Activated CD4-positive, alpha-beta T cell treated with anti-CD3 and anti-CD28 coated beads, Interleukin-2, amount 10 ng/mL, durations not matched to agents 7 days and 5 days (primary cell): ENCODE measurements at places on chromosomes 3 and 15. TPM values are rescaled to one million over a fixed set of nuclear protein-coding genes. Genes with fewer than 3 reads are reported as not detected.

The TIMMDC1 gene
- total RNA-seq, result 67.1 TPM

The CTDSPL2 gene
- total RNA-seq, result 88.2 TPM

DNA sequence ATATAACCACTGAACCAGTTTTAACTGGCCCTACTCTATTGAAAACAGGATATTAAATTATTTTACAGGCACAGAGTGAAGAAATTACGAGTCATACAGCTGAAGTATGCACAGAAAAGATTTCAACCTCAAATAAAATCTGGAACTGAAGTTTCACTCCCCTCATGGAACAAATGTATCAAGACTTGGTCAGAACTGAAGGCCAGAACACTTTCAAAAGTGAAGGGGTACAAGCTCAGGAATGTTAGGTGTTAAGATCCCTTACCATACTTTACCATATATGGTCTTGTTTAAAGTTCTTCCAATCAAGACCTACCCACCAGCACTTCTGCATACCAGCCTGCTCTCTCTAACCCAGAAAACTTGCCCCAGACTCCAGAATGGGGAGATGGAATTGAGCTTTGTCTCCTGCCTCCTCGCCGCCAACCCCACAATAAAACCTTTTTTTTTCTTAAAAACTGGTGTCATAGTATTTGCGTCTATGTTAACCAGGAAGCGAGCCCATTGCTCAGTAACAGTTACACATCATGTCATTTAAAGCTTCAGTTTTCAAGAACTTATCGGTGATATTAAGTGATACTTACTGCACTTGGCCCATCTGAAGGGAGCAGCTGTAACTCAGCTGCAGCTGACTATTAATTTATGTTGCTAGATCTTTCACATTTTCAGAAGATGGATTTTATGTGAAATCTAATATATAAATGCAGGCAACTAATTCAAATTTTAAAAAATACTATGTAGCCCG is 59.9 kb downstream of the OXSM start:
- no peak for DNase-seq

DNA sequence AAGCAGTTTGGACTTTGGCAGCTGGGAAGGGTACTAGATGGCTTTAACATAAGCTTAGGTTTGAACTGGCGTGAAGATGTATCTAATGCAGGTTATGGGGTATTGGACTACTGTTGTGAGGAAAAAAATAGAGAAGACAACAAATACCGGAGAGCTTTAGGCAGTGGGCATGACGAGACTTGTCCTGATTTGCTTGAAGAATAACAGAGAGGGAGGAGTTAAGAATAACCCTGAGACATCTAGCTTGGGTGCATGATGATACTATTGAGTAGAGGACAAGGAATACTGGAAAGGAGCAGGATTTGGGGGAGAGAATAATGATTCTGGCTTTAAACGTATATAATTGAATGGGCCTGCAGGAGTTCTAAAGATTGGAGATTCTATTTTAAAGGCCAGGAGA is 249.5 kb upstream of the AZI2 start:
- no peak for DNase-seq

DNA sequence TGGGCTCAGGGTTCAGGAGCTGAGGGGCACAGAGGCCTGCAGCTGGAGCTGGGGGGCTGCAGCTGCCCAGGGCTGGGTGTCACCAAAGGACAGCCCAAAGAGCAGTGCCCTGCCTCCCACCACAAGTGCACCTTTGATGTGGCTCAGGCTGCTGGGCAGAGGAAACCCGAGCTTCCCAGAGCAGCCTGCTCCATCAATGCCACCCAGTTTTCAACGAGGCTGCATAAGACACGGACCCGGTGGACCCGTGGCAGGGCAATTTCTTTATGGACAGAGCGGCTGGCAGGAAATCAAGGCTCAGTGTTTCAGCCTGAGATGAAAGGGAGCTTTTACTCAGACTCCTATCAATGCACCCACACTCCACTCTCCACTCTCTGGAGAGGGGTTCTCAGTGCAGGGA is 18.7 kb downstream of the SEMA5B start:
- no peak for DNase-seq

DNA sequence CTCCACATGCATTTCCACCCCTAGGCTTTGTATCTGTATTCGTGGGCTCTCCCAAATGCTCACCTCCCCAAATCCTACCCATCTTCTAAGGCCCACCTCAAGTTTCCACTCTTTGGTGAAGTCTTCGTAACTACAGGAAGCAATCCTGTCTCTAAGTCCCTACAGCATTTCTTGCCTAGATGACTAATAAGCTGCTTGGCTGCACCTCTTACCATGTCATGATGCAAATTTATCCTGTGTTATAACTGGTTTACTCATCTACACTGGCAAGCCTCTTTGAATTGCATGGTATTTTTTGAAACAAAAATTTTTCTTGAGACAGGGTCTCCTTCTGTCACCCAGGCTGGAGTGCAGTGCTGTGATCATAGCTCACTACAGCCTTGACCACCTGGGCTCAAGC is 73.3 kb downstream of the SETMAR start:
- DNase-seq, result no peak

GRCh38 chr3:171461525-171461917 is 1.3 kb upstream of the TNIK start:
- DNase-seq, result no peak

DNA sequence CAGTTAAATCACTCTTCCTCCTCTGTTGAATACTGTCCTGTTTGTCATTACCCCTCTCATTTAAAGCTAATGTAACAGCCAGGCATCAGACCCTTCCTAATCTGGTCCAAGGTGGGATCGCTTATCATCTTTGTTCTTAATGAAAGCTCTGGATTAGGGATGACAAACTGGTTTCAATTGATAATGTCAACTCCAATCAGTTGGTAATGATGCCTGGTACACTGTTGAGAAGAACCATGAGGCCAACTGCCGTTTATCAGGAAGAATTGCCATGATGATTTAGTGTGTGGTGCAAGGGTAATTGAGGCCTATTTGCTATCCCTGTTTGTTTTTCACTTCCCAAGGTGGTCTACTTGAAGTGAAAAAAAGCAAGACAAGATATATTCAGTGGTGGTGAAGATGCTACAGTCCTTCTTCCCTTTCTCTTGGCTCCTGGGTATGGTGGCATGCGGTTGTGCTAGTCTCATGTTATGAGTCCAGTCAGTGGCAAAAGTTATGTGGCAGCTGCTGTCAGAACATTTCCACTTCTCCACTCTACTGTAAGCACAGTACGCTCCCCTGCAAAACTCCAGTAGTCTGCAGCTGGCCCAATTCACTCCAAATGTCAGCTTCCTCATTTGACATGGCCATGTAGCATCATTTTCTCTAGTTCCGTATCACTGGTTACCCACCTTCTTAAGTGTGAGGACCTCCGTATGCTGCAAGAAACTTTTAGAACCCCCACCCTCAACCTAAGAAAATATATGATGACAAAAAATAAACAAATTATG is 72.5 kb downstream of the MORC1 start:
- DNase-seq, result no peak

The SI gene
- total RNA-seq, result not detected

DNA sequence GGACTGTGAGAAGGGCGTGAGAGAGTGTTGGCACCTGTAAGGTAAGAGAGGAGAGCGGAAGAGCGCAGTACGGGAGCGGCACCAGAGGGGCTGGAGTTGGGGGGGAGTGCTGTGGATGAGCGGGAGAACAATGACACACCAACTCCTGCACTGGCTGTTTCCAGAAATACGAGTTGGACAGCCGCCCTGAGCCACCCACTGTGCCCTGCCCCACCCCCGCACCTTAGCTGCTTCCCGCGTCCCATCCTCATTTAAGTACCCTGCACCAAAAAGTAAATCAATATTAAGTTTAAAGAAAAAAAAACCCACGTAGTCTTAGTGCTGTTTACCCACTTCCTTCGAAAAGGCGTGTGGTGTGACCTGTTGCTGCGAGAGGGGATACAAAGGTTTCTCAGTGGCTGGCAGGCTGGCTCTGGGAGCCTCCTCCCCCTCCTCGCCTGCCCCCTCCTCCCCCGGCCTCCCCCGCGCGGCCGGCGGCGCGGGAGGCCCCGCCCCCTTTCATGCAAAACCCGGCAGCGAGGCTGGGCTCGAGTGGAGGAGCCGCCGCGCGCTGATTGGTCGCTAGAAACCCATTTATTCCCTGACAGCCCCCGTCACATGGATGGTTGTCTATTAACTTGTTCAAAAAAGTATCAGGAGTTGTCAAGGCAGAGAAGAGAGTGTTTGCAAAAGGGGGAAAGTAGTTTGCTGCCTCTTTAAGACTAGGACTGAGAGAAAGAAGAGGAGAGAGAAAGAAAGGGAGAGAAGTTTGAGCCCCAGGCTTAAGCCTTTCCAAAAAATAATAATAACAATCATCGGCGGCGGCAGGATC is at the start of gene SOX2:
Gene SOX2, plus strand, starts transcription at position 601 of the 811 bp plus-strand sequence. CDS start 436 bp downstream, outside the sequence.
- no peak for DNase-seq

GRCh38 chr3:65376426-65376825 is 662.3 kb downstream of the MAGI1 start:
- DNase-seq, result no peak

The ABHD17C gene
- 5.6 TPM for total RNA-seq

The NDUFB5 gene
- 78.4 TPM for total RNA-seq

DNA sequence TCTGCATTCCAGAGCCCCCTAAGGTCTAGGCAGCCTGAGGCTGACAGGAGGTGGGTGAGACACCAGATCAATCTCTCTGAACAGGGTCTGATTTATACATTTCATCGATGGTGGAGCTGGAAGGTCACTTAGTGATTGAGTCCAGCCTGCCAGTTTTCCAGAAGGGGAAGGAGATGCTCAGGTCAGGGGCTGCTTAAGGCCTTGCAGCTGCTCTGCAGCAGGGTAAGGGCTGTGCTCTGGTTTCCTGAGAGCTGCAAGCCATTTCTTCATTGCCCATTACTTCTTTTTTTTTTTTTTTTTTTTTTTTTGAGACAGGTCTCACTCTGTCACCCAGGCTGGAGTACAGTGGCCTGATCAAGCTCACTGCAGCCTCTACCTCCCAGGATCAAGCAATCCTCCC is 10.7 kb downstream of the TADA3 start:
- no peak for DNase-seq

DNA sequence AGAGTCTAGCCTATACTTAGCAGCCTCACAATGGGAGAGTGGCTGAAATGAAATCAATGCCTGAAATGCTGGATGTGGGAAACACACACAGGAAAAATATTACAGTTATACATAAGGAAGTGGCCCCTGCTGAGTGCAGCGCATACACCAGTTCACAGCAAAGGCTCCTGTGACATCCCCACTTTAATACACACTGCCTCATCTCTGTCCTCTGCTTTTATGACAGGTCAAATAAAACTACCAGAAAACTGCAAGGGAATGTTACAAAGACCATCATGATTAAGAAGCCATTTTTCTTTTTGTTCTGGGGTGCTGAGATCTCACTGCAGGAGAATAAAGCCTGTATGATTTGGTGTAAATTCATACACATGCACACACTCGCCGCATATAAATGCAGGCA is 214.3 kb downstream of the ARRDC4 start:
- DNase-seq, result no peak

DNA sequence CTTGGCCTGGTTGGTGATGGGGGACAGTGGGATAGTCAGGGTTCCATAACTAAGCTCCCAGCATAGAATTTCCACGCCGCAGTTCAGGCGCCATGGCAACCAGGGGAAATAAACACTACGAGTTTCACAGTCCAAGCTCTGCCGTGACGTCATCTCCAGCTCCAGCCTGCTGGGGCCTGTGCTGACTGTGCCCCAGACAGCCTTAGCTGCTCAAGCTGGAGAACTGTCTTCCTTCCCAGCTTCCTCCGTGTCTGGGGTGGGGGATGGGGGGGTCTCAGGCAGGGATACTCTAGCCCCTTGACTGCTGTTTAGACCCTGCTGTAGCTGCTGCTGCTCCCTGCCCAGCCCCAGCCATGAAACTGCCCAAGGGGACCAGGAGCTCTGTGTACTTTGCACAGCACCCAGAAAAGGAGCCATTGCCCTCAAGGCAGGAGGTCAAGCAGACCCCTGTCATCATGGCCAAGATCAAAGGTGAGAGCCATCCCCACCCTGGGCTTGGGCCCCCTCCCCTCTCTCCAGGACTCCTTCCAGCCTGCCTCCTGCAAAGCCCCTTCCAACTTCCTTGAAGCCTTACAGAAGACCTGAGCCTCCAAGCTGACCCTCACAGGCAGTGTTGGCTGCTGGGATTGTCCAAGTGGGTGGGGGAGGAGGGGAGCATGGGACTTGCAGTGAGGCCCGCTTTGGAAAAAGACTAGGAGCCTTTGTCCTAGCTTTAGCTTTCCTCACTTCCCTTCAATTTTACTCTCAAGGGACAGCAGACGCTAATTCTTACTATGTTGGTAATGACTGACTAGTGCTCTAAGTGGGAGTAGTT is 11.4 kb upstream of the CSPG4 start:
- DNase-seq, result peak; percentile 42

- DNase-seq, result no peak
These were observed 5.9 kb upstream of the DNAJB8 start for GRCh38 chr3:128472449-128473179.

DNA sequence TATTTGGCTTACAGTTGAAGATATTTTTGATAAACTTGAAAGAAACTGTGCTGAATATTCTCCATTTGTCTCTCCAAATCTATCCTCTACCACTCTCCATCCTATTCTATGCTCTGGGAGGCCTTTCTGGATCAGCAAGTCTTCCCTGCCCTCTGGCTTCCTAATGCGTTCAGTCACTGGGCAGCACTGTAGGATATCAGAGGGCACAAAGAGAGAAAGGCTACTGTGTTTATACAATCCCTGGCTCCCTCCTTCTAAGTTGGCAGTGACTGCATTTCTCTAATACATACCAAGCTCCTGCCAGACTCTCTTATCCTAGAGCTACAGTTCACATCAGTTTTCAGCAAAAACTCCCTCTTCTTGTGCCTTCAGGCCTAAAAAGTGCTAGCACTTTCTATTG is 102.1 kb upstream of the FHIT start:
- no peak for DNase-seq

DNA sequence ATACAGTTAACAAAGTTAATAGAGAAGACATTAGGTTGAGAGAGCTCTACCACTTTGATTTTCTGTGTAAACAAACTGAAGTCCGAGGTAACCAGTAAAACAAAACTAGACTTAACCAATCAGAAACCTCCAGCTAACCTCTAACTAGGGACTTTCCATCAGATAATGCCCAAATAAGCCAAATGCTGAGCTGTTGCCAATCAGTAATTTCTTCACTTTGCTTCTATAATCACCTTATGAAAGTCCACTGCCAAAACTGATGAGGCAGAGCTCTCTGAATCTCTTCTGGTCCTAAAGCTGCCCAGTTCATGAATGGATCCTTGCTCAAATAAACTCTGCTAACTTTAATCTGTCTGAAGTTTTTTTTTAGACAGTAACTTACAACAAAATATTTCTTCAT is 448.0 kb upstream of the NECTIN3 start:
- DNase-seq, result no peak

- DNase-seq, result no peak
These were observed 63.7 kb upstream of the THSD4 start for GRCh38 chr15:71051539-71051938.

DNA sequence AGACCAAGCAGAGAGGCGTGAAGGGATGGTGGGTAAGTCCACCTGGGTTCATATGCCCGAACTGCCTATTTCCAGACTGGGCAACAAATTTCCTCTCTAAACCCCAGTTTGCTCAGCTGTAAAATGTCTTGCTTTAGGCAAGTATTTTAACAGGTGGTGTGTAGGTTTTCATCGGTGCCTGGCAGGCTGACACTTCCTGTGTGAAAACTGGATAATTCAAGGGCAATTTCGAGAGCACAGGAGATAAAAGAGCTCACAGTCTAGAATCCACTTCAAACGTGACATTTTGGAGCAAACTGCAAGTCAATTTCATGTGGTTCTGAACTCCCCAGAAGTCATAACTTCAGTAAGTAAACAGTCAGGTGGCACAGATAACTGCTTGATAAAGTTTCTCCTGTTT is 112.2 kb downstream of the OXNAD1 start:
- DNase-seq, result peak; percentile 53

GRCh38 chr3:10497439-10497838 is 7.9 kb downstream of the ATP2B2 start:
- no peak for DNase-seq

The GABRR3 gene
- total RNA-seq, result not detected

The CPNE4 gene
- not detected for total RNA-seq

- peak; percentile 57 for DNase-seq
These were observed 7.5 kb upstream of the IGSF10 start for GRCh38 chr3:151468284-151468917.
